ENCODE measurements at places on chromosomes 7 and 10.
A peak's percentile ranks its signal among the peaks of the same experiment; 100 is the strongest.

DNA sequence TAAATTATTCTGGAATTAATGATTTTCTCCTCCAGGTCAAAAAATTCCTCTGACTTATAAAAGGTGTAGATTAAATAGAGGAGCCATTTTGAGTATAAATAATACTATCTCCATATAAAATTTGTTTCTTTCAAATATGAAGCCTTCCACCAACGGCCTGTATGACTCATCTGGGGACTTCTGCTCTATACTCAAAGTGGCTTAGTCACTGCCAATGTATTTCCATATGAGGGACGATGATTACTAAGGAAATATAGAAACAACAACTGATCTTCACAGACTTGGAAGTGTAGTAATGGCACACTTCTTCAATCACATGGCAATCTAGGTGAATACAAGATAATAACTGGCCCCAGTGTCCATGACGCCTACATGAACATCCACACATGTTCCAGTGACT, 335.6 kb upstream of the HGF start:
- no peak overlapping the region for H3K27ac ChIP-seq
- H3K27me3 ChIP-seq = no peaks in the 10 kb centered on the region
- DNase-seq = no peak
- no peak overlapping the region for H3K4me3 ChIP-seq
- no peaks in the 10 kb centered on the region for H3K4me1 ChIP-seq
- no peaks in the 10 kb centered on the region for H3K36me3 ChIP-seq

GRCh38 chr10:29860166-29860565, 199.2 kb downstream of the JCAD start:
- no peak overlapping the region for H3K4me3 ChIP-seq
- no peaks in the 10 kb centered on the region for H3K36me3 ChIP-seq
- H3K4me1 ChIP-seq = no peaks in the 10 kb centered on the region
- no peaks in the 10 kb centered on the region for H3K27me3 ChIP-seq
- DNase-seq = no peak

DNA sequence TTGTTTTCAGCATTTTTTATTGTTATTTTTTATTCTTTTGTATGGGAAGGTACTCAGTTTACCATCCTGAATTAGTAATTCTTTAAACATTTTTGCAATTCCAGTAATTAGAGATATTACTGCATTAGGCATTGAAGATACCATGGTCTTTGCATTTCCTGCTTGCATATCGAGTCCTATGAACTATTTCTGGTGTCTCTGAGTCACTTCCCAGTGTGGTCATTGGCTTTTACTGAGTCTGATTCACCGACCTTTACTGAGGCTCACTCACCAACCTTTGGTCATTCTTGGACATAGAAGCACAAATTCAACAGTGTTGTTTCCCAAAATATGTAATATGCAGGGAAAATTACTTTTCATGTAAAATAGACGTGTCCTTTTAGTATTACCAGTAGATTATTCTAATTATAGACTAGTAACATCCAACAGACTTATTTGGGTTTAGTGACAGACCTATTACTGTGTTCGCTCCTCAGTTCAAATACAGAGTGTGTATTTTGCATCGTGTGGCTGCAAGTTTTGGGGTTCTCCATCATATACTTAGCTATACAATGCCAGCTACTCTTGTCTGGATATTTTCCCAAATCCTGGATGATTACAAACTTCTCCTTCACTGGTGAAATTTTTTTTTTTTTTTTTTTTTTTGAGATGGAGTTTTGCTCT, 180.7 kb upstream of the PRSS1 start:
- H3K36me3 ChIP-seq = no peaks in the 10 kb centered on the region
- no peak overlapping the region for H3K27ac ChIP-seq
- no peak for DNase-seq
- H3K4me3 ChIP-seq = no peak overlapping the region

GRCh38 chr10:110750931-110751330, 106.8 kb downstream of the RBM20 start:
- DNase-seq = no peak
- no peaks in the 10 kb centered on the region for H3K36me3 ChIP-seq
- no peaks in the 10 kb centered on the region for H3K4me1 ChIP-seq
- no peak overlapping the region for H3K4me3 ChIP-seq
- H3K27ac ChIP-seq = no peak overlapping the region

DNA sequence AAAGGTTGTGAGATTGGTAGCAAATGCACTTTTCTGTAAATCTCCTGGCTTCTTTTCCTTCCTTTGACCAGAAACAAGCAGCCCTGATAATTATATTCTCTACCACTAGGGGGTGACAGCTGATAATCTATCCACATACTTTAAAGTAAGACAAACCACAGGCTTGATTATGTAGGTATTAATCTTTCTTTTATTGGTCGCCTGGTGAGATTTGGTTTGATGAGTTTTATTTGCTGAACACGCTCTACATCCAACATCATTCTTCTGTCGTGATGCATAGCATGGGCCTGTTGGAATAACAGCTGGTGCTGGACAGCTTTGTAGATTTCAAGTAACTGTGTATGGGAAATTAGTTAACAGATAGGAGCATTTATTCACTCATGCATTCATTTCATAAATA, 63.5 kb downstream of the ZNF365 start:
- H3K27me3 ChIP-seq = no peaks in the 10 kb centered on the region
- H3K4me1 ChIP-seq = no peaks in the 10 kb centered on the region
- no peaks in the 10 kb centered on the region for H3K36me3 ChIP-seq
- no peak for DNase-seq
- H3K4me3 ChIP-seq = no peak overlapping the region

DNA sequence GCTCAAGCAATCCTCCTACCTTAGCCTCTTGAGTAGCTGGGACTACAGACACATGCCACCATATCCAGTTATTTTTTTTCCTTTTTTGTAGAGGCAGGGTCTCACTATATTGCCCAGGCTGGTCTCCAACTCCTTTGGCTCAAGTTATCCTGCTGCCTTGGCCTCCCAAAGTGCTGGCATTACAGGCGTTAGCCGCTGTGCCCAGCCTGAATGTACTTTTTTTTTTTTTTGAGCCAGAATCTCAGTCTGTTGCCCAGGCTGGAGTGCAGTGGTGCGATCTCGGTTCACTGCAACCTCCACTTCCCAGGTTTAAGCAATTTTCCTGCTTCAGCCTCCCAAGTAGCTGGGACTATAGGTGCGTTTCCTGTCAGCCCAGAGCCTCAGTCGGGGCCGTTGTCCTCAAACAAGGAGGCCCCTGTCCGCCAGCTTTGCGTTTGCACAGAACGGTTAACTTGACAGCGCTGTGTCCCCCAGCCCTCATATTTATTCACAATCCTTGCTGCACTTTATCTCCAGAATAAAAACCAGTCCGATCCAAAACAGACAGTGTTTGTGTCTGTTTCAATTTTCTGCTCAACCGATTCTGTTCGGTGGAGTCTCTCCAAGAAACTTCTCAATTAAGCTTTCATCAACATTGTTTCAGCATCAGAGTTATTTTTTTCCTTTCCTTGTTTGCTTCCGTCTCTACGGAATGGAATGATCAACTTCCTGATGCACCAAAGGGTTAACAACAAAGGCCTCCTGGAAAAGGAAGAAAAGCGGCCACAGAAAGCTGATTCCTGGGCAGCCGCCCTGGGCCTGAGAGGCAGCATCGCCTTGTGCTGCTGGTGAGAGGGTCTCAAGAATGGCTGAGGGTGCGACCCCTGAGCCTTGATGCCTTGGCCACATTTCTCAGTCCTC, 64.5 kb downstream of the PDIA4 start:
- H3K36me3 ChIP-seq = no peaks in the 10 kb centered on the region
- H3K27ac ChIP-seq = peak overlapping the region; percentile 56
- no peaks in the 10 kb centered on the region for H3K4me1 ChIP-seq
- H3K27me3 ChIP-seq = no peaks in the 10 kb centered on the region

DNA sequence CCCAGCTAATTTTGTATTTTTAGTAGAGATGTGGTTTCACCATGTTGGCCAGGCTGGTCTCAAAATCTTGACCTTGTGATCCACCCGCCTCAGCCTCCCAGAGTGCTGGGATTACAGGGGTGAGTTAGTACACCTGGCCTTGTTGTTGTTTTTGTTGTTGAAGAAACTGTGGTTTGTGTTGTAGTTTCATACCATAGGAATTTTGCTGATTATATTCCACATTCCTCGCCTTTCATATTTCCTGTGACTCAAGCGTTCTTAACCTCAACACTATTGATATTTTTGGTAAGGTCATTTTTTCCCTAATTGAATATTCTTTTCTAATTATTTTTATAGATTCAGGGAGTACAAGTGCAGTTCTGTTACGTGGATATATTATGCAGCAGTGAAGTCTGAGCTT, 16.7 kb downstream of the LIPF start:
- no peaks in the 10 kb centered on the region for H3K4me1 ChIP-seq
- H3K36me3 ChIP-seq = no peaks in the 10 kb centered on the region
- no peak for DNase-seq
- H3K27ac ChIP-seq = no peak overlapping the region

- no peak overlapping the region for H3K27ac ChIP-seq
- DNase-seq = no peak
- H3K36me3 ChIP-seq = peaks cover 5% of the 10 kb centered on the region
- no peak overlapping the region for H3K4me3 ChIP-seq
- no peaks in the 10 kb centered on the region for H3K4me1 ChIP-seq
Measured at GRCh38 chr10:1036341-1036791, 10.7 kb upstream of the IDI2 start.

DNA sequence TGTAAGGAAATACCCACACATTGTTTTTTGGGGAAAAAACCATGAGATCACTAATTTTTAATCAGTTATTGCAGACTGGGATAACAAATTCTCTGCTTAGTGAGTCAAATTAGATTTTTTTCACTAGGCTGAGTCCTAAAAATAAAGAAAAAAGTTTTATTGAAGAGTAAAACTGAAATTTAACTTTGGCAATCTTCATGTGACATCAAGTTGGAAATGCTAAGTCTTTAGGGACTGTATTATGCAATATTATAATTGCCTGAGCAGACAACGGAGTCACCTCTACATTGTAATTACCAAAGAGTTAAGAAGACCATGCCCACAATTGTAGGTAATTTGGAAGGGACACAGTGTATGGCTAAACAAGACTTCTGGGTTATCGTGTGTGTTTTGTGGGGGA, 2.2 kb upstream of the CLEC5A start:
- no peak for DNase-seq
- no peak overlapping the region for H3K27ac ChIP-seq
- no peaks in the 10 kb centered on the region for H3K36me3 ChIP-seq

GRCh38 chr7:12759151-12759550, 71.7 kb downstream of the ARL4A start:
- no peak overlapping the region for H3K27ac ChIP-seq
- H3K36me3 ChIP-seq = no peaks in the 10 kb centered on the region
- no peaks in the 10 kb centered on the region for H3K4me1 ChIP-seq
- H3K4me3 ChIP-seq = no peak overlapping the region

- H3K4me3 ChIP-seq = no peak overlapping the region
- DNase-seq = no peak
- H3K4me1 ChIP-seq = no peaks in the 10 kb centered on the region
- H3K27ac ChIP-seq = no peak overlapping the region
Measured at GRCh38 chr10:11891776-11892486, 68.8 kb downstream of the PROSER2 start.

- no peak overlapping the region for H3K4me3 ChIP-seq
- H3K27me3 ChIP-seq = no peaks in the 10 kb centered on the region
- H3K27ac ChIP-seq = no peak overlapping the region
Measured at GRCh38 chr10:86662186-86663045, 5.9 kb upstream of the LDB3 start.

GRCh38 chr7:19352305-19352695, 207.1 kb upstream of the FERD3L start:
- H3K4me1 ChIP-seq = no peaks in the 10 kb centered on the region
- no peaks in the 10 kb centered on the region for H3K27me3 ChIP-seq
- no peak overlapping the region for H3K27ac ChIP-seq
- no peaks in the 10 kb centered on the region for H3K36me3 ChIP-seq
- DNase-seq = no peak

- no peak overlapping the region for H3K4me3 ChIP-seq
- no peaks in the 10 kb centered on the region for H3K4me1 ChIP-seq
- H3K36me3 ChIP-seq = no peaks in the 10 kb centered on the region
Measured at GRCh38 chr10:7662522-7662921, 4.2 kb downstream of the ITIH5 start.

Measured in breast epithelium (tissue), 4 donors.